Renal cortical epithelial cell (primary cell): ENCODE measurements at places on chromosomes 16 and 17.

DNA sequence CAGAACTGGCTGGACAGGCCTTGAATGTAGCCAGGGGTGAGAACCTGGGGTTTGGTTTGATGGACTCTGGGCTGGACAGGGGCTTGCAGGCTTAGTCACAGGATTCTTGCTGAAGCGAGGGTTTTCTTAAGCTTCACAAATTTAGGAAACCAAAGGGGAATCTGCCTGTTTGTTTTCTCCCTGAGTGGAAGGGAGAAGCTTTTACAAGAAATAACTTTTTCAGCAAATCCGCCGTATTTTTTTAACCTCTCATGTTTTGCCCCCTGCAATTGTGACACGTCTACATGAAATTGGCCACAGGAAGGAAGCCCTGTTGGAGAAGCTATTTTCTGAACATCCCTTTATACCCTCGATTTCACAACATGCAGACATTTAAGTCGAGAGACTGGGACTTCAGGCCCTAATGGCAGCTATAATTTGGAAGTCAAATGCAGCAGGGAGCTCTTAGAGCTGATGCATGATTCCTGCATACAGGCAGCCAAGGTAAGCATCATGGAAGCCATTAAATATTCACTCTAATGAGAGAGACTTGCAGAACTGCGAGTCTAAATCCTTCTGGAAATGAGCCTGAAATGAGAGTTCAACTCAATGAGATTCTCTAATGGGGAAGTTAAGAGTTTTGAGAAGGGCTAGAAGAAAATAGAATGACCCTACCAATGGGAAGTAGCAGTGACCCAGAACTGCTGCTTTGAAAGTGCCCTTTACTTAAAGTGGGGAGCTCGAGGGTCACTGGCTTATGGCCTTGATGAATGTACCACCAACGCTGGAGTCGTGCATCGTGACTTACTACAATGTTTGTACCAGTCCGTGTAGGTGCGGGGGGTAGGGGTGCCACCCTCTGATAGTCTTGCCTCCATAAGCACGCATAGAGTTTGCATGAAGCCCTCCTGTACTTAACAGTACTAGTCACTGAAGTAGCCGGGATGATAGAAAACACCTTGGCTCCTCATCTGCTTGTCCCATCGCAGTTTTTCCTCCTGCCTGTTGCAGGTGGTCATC is 45.1 kb upstream of the IRF8 start:
- DNase-seq: no peak

GRCh38 chr17:79046916-79047280 is 22.9 kb downstream of the C1QTNF1 start:
- DNase-seq: no peak

GRCh38 chr16:11586378-11586855 is 302 bp downstream of the LITAF start:
- no peak for DNase-seq

- no peak for DNase-seq
Measured at GRCh38 chr16:72910875-72911274, 137.1 kb downstream of the ZFHX3 start.

DNA sequence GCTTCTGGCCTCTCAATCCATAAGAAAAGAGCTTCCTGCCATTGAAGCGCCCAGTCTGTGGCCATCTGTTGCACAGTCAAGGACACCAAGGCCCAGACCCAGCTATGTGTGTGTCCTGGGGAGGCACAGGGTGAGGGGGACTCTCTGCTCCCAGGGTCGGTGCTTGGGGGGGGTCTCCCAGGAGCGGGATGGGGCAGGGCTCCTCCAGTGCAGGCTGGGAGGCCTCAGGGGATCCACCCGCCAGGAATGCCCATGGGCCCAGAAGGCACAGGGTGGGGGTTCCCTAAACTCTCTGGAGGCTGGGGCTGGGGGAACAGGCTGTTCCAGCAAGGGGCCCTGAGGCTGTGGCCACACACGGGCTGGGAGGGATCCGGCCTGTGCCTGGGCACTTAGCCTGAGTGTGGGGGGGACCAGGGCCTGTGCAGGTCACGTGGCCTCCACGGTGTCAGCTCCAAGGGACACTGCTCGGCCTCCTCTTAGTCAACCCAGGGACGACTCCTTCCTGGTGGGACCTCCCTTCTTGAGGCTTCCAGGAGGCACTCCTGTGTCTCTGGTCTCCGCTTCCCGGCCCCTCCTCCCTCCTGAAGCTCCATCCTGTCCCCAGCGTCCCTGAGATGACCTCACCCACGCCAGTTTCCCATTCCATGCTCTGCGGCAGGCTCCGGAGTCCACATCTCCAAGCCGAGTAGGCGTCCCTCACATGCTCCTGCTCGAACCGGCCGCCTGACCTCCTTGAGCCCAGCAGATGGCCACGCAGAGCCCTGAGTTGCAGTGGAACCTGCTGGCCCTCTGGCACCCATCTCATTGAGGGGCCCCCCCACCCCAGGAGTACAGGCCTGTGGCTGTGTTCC is 23.1 kb upstream of the BAHCC1 start:
- DNase-seq: no peak

DNA sequence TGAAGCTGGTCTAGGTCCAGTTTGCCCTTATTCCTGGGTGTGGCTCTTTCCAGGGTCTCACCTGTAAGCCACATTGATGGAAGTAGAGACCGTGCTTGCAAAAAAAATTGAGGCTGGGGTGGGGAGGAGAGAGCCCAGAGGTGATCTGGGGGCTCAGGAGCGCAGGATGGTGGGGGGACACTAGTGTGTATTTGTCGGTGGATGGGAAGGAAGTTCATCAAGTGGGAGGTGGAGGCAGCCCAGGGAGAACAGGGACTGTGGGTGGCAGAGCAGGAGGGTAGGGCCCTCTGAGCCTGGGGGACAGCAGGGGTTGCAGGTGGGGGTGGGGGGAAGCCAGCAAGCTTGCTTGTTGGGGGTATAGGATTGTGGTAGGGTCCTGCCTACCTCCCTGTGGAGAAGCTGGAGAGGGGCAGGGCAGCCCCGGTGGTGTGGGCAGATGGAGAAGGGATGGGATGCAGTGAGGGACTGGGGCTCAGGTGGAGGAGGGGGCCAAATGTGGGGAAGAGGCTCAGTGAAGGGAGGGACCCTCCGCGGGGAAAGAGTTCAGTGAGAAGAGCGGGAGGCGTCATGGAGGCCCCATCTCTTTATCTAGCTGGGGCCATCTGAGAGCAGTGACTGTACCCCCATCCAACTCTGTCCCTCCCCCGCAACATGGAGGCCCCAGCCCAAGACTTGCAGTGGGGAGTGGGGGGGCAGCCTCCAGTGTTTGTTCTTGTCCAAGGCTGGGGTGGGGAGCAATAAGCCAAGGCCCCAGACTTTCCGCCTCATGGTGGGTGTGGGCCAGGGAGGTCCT is 17.2 kb upstream of the TMEM92 start:
- no peak for DNase-seq

DNA sequence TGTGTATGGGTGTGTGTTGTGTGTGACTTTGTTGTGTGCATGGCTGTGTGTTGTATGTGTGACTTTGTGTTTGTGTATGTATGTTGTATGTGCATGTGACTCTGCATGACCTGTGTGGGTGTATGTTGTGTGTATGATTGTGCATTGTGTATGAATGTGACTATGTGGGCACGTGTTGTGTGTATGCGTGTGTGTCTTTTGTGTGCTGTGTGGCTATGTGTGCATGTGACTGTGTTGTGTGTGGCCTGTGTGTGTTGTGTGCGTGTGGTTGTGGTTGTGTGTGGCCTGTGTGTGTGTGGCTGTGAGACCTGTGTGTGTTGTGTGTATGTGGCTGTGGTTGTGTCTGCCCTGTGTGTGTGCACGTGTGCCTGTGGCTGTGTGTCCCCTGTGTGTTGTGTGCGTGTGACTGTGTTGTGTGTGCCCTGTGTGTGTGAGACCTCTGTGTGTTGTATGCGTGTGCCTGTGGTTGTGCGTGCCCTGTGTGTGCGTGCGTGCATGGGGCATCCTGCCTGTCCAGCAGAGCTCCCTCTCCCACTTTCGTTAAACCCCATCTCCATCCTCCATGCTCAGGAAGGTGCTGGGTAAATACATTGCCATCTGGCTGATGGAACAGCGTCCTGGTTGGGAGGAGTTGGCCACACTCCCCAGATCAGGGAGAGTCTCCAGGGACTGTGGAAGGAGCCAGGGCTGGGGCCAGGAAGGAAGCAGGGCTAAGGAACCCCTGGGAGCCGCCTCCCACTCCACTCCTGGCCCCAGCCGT is 90.1 kb upstream of the GSE1 start:
- no peak for DNase-seq

DNA sequence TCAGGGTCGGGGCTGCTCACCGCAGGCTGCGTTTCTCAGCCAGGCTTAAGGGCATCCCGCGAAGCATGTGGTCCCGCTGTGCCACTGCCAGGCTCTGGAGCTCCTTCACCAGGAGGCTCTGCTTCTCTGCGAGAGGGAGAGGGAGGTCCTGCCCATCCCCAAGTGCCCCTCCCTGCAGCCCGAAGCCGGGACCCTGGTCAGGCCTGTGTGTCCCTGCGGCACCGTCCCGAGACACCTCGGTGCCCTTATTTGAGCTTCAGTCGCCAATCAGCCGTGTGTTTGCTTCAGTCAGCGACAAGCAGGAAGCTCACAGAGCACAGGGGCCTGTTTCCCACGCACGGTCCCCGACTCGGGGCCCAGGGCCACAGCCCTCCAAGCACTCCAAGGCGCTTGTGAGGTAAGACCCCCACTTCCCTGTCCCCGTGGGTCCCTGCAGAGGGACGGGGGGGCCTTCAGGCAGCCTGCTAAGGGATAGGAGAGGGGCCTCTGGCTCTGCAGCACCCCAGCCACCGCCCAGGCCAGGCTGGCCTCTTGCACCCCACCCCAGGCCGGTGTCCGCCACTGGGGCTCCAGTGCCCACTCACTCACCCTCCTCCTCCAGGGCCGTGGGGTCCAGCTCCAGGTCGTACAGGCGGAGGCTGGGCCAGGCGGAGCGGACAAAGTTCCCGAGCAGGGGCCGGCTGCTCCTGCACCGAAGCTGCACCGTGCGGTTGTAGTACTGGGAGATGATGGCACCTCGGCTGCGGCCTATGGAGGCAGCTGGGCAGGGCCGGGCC is 3.2 kb downstream of the TMC6 start:
- no peak for DNase-seq

GRCh38 chr17:13420418-13420826 is 181.3 kb downstream of the HS3ST3A1 start:
- no peak for DNase-seq

DNA sequence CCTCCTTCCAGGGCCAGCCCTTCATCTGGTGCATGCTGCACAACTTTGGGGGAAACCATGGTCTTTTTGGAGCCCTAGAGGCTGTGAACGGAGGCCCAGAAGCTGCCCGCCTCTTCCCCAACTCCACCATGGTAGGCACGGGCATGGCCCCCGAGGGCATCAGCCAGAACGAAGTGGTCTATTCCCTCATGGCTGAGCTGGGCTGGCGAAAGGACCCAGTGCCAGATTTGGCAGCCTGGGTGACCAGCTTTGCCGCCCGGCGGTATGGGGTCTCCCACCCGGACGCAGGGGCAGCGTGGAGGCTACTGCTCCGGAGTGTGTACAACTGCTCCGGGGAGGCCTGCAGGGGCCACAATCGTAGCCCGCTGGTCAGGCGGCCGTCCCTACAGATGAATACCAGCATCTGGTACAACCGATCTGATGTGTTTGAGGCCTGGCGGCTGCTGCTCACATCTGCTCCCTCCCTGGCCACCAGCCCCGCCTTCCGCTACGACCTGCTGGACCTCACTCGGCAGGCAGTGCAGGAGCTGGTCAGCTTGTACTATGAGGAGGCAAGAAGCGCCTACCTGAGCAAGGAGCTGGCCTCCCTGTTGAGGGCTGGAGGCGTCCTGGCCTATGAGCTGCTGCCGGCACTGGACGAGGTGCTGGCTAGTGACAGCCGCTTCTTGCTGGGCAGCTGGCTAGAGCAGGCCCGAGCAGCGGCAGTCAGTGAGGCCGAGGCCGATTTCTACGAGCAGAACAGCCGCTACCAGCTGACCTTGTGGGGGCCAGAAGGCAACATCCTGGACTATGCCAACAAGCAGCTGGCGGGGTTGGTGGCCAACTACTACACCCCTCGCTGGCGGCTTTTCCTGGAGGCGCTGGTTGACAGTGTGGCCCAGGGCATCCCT is 7.4 kb downstream of the NAGLU start:
- no peak for DNase-seq

DNA sequence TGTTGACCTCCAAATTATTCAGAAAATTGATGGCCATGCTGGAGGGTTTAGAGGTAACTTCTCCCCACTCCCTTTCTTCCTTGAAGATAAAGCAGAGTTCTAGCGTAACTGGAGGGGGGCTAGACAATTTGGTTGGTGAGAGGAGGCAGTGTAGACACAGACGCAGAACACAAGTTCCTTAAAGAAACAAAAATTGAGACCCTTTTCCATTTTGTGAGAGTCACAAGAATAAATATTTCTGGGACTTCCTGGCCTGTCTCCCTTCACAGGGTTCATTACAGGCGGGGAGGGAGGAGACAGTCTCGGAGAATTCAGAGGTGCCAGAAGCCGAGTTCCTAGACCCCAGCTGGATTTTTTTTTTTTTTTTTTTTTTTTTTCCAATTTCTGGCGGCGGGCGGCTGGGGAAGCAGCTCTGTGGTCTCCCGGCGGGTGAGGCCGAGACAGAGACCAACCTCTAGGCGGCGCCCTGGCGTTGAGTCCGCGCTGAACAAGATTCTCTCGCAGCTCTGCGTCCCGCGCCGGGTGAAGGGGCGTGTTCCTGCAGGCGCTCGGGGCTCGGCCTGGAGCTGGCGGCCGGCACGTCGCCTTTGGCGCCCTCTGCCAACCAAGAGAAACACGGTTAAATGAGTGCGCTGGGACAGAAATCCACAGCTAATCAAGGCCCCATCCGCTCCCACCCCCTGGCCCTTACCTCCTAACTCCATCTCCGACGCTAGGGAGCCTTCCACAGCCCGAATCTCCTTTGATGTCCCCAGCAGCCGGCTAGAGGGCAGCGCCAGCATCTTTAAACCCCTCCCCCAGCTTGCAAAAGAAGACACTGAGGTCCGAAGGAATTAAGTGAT is 10.2 kb upstream of the HOXB9 start:
- peak; percentile 72 for DNase-seq

GRCh38 chr17:75032720-75033280 is 14.0 kb downstream of the ATP5PD start:
- DNase-seq: no peak

GRCh38 chr17:2438823-2439222 is 38.0 kb upstream of the MNT start:
- peak; percentile 9 for DNase-seq
